ENCODE measurements at places on chromosomes 6 and 20. TPM values are rescaled to one million over a fixed set of nuclear protein-coding genes. Genes with fewer than 3 reads are reported as not detected.
A peak's percentile ranks its signal among the peaks of the same experiment; 100 is the strongest.

- no peak for DNase-seq
- H3K4me3 ChIP-seq = no peak overlapping the region
- H3K4me1 ChIP-seq = no peaks in the 10 kb centered on the region
- no peak overlapping the region for H3K27ac ChIP-seq
Measured at GRCh38 chr6:82374516-82374915, 10.9 kb downstream of the TPBG start.

DNA sequence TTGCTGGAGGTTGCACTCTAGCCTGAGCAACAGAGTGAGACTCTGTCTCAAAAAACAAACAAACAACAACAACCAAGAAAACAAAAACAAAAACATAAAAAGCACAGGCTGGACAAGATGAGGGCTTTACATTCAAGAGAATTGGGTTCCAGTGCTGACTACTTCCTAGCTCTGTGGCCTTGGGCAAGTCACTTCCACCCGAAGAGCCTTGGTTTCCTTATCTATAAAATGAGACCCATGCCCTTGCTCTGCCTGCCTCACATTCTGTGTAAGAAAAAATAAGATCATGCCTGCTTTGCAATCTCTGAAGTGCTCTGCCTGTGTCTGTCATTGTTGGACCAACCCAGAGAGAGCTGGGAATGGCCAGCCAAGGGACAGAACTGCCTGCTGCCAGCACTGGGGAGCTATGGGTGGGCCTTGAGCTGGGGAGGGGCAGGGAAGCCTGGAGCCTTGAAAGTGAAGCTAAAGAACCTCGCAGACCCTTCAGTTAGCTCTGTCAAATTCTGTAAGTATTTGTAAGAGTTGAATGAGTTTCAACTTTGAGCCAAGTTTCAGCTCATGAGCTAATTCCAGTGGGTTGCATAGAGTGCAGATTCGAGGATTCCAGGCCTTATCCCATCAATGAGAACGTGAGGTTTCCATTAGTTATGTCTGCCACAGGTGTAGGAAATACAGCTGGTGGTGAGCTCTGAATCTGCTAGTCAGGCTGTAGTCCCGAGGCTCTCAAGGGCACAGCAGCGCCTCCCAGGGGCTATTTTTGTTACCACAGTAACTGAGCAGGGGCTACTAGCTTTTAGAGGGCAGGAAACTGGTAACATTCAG is 93.2 kb downstream of the DLGAP4 start:
- no peak overlapping the region for H3K4me3 ChIP-seq
- H3K36me3 ChIP-seq = no peaks in the 10 kb centered on the region
- no peak for DNase-seq
- H3K27me3 ChIP-seq = no peaks in the 10 kb centered on the region

DNA sequence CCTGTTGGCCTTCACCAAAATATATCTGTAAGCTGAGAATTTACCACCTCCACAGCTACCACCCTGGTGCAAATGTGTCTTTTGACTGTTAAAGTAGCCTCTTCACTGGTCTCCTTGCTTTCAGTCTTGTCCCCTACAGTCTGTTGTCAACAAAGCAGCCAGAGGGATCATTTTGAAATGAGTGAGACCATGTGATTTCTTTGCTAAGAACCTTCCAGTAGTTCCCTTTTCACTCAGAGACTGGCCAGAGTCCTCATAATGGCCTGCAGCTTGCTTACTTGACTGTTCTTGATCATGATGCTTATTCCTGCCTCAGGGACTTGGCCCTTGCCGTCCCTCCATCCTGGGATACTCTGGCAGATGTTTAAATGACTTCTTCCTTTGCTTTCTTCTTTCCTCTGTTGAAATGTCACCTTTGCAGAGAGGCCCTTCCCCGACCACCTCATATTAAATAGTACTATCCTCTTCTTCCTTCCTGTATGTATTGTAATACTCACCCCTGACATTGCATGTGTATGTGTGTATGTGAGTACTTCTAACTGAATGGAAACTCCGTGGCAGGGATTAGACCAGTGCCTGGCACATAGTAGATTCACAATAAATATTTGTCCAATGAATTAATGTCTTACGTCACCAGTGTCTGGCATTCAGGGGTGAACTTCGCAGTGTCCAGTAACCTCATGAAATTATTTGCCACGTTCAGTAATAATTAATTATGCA is 5.0 kb downstream of the MANBAL start:
- peak overlapping the region; percentile 7 for H3K27ac ChIP-seq
- H3K4me3 ChIP-seq = no peak overlapping the region
- H3K36me3 ChIP-seq = no peaks in the 10 kb centered on the region

- no peaks in the 10 kb centered on the region for H3K36me3 ChIP-seq
- no peak overlapping the region for H3K4me3 ChIP-seq
- no peaks in the 10 kb centered on the region for H3K27me3 ChIP-seq
- peaks cover 6% of the 10 kb centered on the region for H3K4me1 ChIP-seq
Measured at GRCh38 chr6:20432692-20433091, 31.0 kb downstream of the E2F3 start.

- H3K4me3 ChIP-seq = no peak overlapping the region
- H3K4me1 ChIP-seq = no peaks in the 10 kb centered on the region
- H3K27ac ChIP-seq = no peak overlapping the region
- H3K36me3 ChIP-seq = no peaks in the 10 kb centered on the region
- no peaks in the 10 kb centered on the region for H3K27me3 ChIP-seq
Measured at GRCh38 chr6:36791521-36792135, 47.6 kb downstream of the CPNE5 start.

GRCh38 chr20:13567663-13568062 is 71.1 kb downstream of the TASP1 start:
- no peaks in the 10 kb centered on the region for H3K36me3 ChIP-seq
- H3K4me3 ChIP-seq = no peak overlapping the region
- H3K27me3 ChIP-seq = no peaks in the 10 kb centered on the region
- no peaks in the 10 kb centered on the region for H3K4me1 ChIP-seq
- H3K27ac ChIP-seq = no peak overlapping the region

GRCh38 chr20:43183536-43184070 is 6.1 kb downstream of the PTPRT start:
- peaks cover 3% of the 10 kb centered on the region for H3K27me3 ChIP-seq
- no peak overlapping the region for H3K27ac ChIP-seq
- no peak for DNase-seq
- H3K4me3 ChIP-seq = no peak overlapping the region
- H3K4me1 ChIP-seq = peaks cover 7% of the 10 kb centered on the region
- H3K36me3 ChIP-seq = no peaks in the 10 kb centered on the region

DNA sequence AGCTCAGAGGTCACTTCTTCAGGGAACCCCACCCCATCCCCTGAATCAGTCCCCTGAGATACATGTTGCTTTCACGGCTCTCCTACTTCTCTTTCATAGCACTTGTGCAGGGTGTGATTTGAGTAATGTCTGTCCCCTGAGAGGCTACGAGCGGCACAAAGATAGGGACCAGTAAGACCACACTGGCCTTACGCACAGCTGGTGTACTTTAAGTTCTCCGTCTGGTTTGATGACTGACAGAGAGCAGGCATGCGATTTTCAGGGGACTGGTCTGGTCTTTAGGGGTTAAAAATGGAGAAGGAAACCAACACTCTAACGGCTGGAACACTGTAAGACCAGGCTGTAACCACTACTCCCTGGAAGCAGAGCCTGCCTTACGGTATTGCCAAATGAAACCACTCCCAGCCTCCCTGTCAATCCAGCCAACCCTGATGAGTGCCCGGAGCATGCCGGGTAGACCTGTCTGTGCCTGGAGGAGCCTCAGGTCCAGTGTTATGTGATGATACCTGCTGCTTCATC is 47.1 kb downstream of the ELMO2 start:
- peaks cover 9% of the 10 kb centered on the region for H3K36me3 ChIP-seq
- no peaks in the 10 kb centered on the region for H3K27me3 ChIP-seq
- no peak overlapping the region for H3K4me3 ChIP-seq
- H3K4me1 ChIP-seq = peaks cover 6% of the 10 kb centered on the region

DNA sequence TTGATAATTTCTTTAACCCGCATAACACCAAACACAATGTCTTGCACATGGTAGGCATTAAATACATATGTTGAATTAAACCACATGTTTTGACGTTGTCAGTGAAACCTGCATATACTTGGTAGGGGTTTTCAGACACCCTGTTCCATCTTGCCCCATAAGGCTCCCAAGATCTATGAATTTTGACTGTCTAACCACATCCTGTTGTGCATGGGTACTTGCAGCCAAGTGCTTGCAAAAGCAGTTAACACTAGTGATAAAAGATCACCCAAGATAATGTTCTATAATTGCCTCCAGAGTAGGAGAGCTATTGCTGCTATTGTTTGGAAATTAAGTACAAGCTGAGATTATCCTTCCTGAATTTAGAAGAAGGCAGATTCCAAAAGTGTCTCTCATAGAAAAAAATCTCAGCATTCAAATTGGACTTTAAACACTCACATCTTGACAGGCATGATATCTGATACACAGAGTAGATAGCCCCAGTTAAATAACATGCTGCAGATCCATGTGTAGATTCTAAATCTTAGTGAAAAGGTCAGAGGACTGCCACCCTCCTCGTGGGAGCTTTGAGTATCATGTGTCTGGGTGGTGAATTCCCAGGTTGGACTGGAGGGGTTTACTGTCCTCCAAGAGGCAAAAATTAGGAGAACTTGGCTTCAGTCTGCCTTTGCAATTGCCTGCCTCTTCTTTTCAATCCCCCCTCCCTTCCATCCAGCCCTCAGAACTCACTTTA is 25.8 kb upstream of the CCN6 start:
- H3K4me1 ChIP-seq = no peaks in the 10 kb centered on the region
- peak overlapping the region; percentile 20 for H3K27ac ChIP-seq
- no peaks in the 10 kb centered on the region for H3K27me3 ChIP-seq
- DNase-seq = no peak
- H3K36me3 ChIP-seq = no peaks in the 10 kb centered on the region

GRCh38 chr20:56463428-56463827 is 5.0 kb upstream of the RTF2 start:
- no peaks in the 10 kb centered on the region for H3K4me1 ChIP-seq
- H3K27ac ChIP-seq = no peak overlapping the region
- no peak for DNase-seq
- H3K27me3 ChIP-seq = no peaks in the 10 kb centered on the region

DNA sequence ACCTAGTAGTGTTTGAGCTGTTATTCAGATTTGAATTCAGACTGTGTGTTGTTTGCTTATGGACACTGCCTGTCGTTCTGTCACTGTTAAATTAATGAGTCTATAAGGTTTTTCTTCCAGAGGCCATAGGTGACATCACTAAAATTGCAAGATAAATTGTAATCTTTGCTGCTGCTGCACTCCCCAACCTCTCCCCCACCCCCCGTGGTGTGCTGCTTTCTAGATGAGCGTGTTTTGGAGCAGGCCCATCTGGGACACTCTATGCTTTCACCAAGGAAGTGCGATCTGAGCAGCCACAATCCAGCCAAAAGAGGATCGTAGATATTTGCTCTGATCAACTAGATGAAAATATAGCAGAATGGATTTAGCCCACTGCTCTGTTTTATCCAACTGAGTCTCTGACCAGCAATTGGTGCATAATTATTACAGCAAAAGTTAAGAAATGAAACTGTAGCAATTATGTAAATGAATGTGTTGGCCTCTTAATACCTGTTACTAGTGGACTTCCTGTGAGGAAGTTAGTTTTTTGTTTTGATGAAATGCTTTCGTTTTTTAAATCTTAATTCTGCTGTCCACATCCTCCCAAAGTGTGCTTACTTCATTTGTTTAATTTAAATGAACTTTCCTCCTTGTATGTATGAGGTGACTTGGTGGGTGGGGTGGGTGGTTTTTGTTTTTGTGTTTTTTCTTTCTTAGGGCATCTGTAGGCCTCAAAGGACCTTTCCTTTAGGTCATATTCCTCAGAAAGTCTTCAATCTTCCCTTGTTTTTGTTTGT is 58.1 kb downstream of the RPRD1B start:
- peaks cover 29% of the 10 kb centered on the region for H3K4me1 ChIP-seq
- H3K36me3 ChIP-seq = no peaks in the 10 kb centered on the region
- H3K4me3 ChIP-seq = no peak overlapping the region
- peak overlapping the region; percentile 72 for H3K27ac ChIP-seq

- DNase-seq = no peak
- H3K4me1 ChIP-seq = no peaks in the 10 kb centered on the region
- H3K4me3 ChIP-seq = no peak overlapping the region
- H3K27ac ChIP-seq = no peak overlapping the region
Measured at GRCh38 chr20:38353316-38353715, 7.0 kb downstream of the LBP start.

- H3K4me3 ChIP-seq = no peak overlapping the region
- H3K4me1 ChIP-seq = peaks cover 22% of the 10 kb centered on the region
- DNase-seq = no peak
- no peaks in the 10 kb centered on the region for H3K36me3 ChIP-seq
- H3K27me3 ChIP-seq = no peaks in the 10 kb centered on the region
- H3K27ac ChIP-seq = no peak overlapping the region
Measured at GRCh38 chr6:11356404-11357155, 124.1 kb upstream of the NEDD9 start.

DNA sequence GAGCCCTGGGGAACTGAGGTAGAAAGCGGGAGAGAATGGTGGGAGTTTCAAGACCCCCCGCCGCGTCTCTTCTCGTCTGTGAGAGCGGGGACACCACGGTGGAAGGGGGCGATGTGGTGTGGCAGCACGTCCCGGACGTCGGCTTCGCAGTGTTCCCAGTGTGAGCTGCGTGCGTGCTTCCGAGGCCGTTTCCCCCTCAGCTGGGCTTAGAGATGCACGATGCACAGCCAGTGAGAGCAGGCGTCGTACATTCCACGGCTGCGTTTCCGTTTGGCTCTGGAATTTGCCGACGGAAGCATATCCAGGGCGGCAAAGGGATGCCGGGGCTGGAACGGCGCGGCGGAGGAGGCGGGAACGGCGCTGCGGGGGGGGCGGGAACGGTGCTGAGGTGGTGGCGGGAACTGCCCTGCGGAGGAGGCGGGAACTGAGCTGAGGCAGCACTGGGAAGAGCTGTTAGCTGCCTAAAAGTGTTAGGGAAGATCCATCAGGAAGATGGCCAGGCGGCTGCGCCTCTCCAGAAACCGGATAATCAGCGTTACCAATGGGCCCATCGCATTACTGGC is 37.7 kb downstream of the KIF25 start:
- H3K4me3 ChIP-seq = no peak overlapping the region
- H3K36me3 ChIP-seq = no peaks in the 10 kb centered on the region
- no peak for DNase-seq
- H3K27ac ChIP-seq = peak overlapping the region; percentile 36

- H3K27me3 ChIP-seq = no peaks in the 10 kb centered on the region
- no peaks in the 10 kb centered on the region for H3K4me1 ChIP-seq
- no peak overlapping the region for H3K4me3 ChIP-seq
- no peaks in the 10 kb centered on the region for H3K36me3 ChIP-seq
- no peak for DNase-seq
- no peak overlapping the region for H3K27ac ChIP-seq
Measured at GRCh38 chr6:148868314-148868713, 121.5 kb downstream of the UST start.

The APOBEC2 gene
- total RNA-seq = not detected

The LAMA4 gene
- 28.5 TPM for total RNA-seq

The GNRH2 gene
- total RNA-seq = not detected

The C20orf144 gene
- total RNA-seq = not detected

The OR2B6 gene
- not detected for total RNA-seq

The WASF1 gene
- total RNA-seq = 14.0 TPM

The PBOV1 gene
- total RNA-seq = not detected

The UBD gene
- total RNA-seq = 1.6 TPM

The TRIM40 gene
- 12.7 TPM for total RNA-seq

The PLCB1 gene
- 28.1 TPM for total RNA-seq

The FITM2 gene
- total RNA-seq = 8.7 TPM

The CALHM4 gene
- total RNA-seq = not detected

The SLC35D3 gene
- total RNA-seq = 0.47 TPM

The MYCT1 gene
- total RNA-seq = 4.0 TPM

The CRISP3 gene
- total RNA-seq = not detected

The NOX3 gene
- total RNA-seq = not detected

The TNFRSF6B gene
- 2.7 TPM for total RNA-seq

The C4B gene
- 16.4 TPM for total RNA-seq

The ERVFRD-1 gene
- not detected for total RNA-seq

The CLPSL1 gene
- not detected for total RNA-seq
